Activated T-cell treated with anti-CD3 and anti-CD28 coated beads, Interleukin-2, amount 50 U/mL, for 72 hours (primary cell): ENCODE measurements at places on chromosomes 12 and 14.

DNA sequence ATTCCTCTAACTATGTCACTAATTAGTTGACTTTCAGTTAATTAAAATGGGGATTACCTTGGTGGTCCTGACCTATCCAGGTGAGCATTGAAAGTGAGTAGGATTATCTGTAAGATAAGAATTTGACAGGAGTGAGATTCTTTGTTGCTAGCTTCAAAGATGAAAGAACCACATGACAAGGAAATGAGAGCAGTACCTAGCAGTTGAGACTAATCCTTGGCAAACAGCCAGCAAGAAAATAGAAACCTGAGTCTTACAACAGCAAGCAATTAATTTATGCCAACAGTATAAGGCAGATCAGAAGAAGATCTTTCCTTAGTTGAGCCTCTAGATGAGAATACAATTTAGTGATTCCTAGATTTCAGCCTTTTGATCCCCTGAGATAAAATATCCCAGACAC, 1058.4 kb downstream of the LRFN5 start:
- no peak for DNase-seq

- no peak for DNase-seq
These were observed 8.8 kb downstream of the TAS2R13 start for GRCh38 chr12:10900530-10900929.

DNA sequence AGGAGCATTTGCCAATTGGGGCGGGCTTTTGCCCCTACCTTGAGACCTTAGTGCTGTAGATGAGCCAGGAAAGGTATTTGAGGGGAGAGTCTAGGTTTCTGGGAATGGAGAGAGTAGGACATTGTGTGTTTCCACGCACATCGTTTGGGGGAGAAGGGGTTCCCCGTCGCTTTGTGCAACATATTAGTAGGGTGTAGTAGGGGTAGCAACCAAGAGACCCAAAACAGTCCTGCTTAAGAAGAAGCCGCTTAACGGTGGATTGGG, 694 bp upstream of the PTGES3 start:
- DNase-seq, result no peak

GRCh38 chr12:95962222-95962621, 19.1 kb downstream of the AMDHD1 start:
- no peak for DNase-seq

- DNase-seq, result no peak
These were observed 43.5 kb upstream of the FKBP4 start for GRCh38 chr12:2751230-2751629.

- DNase-seq, result no peak
These were observed 37.5 kb downstream of the GALC start for GRCh38 chr14:87955501-87955900.
